ENCODE measurements at places on chromosomes 12 and 14.

DNA sequence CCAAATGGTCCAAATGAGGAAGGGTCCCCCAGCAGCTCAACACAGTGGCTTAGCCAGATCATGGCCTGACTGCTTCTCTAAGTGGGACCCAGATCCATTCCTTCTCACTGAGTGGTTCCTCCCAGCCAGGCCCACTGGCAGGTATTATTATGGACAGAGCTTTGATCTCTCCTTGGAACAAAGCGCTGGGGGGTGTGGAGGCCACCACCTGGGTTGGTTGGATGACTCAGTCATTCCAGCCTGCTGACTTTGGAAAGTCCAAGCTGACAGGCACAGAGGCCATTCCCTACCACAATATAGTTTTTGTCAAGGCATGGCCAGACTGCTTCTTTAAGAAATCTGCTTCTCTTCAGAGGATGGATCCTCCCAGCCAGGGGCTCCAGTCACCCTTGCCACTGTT lies 341.1 kb downstream of the BTG1 start:
- DNase-seq, result no peak

- no peak for DNase-seq
These were observed 50.9 kb downstream of the GRIP1 start for GRCh38 chr12:66627988-66628317.

GRCh38 chr14:32694795-32695449 lies 243.8 kb upstream of the NPAS3 start:
- peak; percentile 80 for DNase-seq

- DNase-seq, result no peak
These were observed 128.2 kb downstream of the KLHL28 start for GRCh38 chr14:44833376-44834060.

- DNase-seq, result no peak
These were observed 9.2 kb downstream of the MED21 start for GRCh38 chr12:27031531-27031930.
